ENCODE measurements at places on chromosomes 5 and 9. TPM values are rescaled to one million over a fixed set of nuclear protein-coding genes. Genes with fewer than 3 reads are reported as not detected.

Gene WDR70
- polyA plus RNA-seq = 53.3 TPM

Gene PRRX2
- polyA plus RNA-seq = 1.3 TPM

Gene STKLD1
- polyA plus RNA-seq = 5.4 TPM

Gene NR2F1-AS1
- polyA plus RNA-seq = 53.1 TPM

Gene OTP
- not detected for polyA plus RNA-seq

Gene PSAT1
- 74.3 TPM for polyA plus RNA-seq

Gene SLC1A1
- 18.7 TPM for polyA plus RNA-seq

Gene SOX30
- 0.33 TPM for polyA plus RNA-seq

GRCh38 chr5:72138943-72139521 is 31.8 kb downstream of the MAP1B start:
- DNase-seq = no peak

- DNase-seq = peak; percentile 64
Observed at GRCh38 chr9:130707225-130707976, 13.8 kb downstream of the EXOSC2 start.

DNA sequence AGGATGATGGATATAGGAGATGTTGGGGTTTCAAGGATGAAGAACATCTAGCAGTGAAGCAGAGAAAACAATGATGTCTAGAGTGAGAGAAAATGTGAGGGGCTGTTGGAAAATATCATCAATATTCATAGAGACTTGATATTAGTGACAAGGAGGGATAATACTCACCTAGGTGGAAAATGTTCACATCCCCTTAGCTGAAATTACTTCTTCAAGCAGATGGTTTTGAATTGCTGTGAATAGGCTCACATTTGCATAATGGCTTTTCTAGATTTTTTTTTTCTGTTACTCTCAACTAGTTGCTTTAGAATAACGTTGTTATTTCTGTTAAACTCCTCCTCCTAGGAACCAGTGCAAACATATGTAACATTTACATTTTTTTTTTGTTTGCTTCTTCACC is 61.6 kb upstream of the MAP1B start:
- DNase-seq = no peak

DNA sequence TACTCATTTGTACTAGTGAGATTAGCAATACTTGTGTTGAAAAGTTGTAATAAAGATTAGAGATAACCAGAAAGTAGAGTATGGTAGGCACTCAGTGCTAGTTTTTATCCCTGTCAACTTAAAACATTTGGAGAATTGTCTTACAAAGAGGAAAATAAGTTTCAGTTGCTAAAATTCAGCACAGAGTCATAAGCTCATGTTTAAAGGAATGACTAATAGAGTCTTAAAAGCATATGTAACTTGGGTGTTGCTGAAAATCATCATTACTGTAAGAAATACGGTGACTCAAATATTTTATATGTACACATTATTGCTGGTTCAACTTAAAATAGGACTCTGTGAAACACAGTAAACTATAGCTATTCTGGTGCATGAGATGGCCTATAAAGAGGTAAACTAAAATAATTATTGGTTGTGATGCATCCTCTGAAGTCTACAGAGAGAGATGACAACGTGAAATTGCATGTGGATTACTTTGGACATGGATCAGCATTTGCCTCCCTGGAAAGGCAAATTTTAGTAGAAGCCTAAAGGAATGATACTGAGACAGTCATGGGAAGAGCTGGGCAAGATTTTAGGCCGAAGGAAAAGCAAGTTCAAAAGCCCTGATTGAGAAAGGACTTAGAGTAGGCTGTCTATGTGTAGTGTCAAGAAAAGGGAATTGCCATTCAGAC is 34.6 kb downstream of the SGCD start:
- no peak for DNase-seq

DNA sequence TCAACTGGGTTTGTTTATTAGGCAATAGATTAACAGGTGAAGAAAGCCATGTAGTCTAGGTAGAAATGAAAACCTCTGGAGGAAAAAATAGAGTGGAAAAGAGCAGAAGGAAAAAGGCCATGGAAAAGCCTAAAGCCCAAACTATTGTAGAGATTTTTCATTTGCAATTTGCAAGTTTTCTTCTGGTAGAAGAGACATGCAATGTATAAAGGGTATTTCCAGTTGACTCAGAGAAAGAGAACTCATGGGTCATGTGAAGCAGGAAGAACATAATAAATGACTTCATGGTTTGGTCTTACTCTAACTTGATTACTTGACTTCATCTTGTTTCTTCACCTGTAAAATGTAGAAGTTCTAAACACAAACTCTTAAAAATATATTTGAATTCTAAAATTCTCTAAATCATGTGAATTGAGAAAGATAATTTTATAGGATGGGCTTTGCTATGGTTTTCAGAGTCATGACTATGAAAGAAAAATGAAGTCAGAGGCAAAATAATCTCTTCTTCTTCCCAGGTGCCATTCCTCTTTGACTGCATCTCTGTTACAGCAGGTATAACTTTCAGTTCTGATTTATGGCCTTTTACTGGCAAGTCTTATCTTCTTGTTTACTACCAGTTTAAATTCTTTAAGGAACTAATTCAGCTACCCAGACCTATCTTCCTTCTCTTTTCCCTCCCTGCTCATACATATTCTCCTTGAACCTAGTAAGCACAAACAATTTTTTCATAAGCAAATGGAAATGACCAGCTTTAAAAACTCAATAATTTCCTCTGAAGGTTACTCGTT is 47.7 kb upstream of the TMC1 start:
- DNase-seq = no peak

- no peak for DNase-seq
Observed at GRCh38 chr9:74521009-74521408, 23.9 kb downstream of the RORB start.

DNA sequence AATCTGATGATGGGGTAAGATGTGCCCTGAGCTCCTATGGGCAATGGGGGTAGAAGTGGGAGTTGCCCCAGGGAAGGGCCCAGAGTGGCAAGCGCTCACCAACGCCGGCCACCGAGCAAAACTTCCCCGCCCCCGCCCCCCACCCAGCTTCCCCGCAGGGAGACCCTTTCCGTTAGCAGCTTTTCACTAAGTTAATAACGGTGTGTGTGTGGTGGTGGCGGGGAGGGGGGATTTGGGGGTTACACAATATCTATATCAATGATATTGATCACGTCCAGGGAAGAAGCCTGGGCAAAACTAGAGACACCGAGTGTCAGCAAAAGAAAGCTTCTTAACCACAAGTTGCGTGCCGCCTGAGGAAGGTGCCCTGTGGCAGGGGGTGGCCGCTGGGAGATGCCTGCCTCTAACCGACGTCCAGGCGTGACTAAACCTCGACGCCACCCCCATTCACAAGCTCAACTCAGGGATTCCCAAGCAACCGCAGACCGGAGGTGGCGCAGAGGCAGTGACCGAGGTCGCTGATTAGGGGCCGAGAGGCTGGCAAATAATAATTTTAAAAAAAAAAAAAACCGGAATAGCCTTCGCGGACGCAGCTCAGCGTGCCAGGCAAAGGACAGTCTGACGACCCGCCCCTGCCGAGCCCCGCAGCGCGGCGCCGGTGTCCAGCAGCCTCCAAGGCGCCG is 222.6 kb downstream of the MEF2C start:
- no peak for DNase-seq

GRCh38 chr5:167582283-167582682 is 709.2 kb upstream of the WWC1 start:
- DNase-seq = no peak

DNA sequence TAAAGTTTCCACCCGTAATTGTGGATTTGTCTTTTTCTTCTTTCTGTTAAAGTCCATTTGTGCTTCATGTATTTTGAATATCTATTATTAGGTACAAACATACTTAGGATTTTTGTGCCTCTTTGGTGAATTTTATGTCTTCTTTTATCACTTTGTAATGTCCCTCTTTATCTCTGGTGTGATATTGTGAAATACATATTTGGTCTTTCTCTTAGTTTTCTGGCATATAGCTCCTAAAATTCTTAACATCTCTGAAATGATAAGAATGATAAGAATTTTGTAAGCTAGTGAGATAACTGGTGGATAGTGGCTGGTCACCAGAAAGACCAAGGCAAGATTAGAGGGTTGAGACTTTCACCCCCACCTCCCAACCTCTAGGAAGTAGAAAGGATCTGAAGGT is 111.1 kb downstream of the KCTD16 start:
- no peak for DNase-seq

GRCh38 chr5:39427229-39427628 is 2.4 kb upstream of the DAB2 start:
- DNase-seq = no peak

DNA sequence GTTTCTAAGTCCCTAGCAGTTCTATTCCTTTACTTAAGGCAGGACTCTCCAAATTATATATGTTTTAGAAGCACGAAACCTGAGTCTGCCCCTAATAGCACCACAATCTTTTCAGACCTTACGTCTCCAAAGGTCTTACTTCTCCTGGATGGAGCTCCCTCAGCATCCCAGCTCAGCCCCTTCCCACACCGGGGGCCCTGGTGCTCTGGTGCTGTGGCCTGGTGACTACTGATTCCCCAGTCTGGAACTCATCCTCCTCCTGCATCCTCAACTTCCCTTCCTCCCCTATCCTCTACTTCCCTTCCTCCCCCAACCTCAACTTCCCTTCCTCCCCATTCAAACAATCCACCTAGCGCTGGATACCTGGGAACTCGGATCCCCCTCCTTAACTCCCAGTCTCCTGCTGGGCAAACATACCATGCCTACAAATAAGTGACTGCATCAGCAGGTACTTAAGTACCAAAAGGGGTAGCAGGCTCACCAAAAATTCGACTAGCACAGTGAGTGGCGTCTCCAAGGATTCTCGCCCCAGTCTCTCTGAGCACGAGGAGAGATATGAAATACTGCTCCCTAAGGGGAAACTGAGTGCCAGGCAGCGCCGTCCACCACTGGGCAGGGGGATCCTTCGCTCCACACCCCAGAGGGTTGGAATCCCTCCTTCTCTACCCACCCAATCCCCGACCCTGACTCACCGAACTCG is 831 bp downstream of the IGFBPL1 start:
- DNase-seq = no peak

GRCh38 chr5:101991486-101991885 is 304.6 kb downstream of the SLCO4C1 start:
- no peak for DNase-seq

DNA sequence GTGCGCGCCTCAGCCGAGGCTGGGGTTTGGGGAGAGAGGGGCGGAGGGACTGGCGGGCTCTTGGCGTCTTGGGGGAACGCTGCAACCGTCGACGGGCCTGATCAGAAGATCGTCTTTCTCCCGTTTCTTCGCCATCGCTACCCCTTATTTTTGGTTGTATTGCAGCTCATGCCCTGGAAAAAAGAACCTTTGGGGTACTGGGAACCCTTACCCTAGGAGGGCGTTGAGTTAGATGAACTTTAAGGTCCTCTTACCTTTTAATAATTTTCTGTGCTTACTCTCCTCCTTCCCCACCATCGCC is 719 bp downstream of the PAIP2 start:
- no peak for DNase-seq

DNA sequence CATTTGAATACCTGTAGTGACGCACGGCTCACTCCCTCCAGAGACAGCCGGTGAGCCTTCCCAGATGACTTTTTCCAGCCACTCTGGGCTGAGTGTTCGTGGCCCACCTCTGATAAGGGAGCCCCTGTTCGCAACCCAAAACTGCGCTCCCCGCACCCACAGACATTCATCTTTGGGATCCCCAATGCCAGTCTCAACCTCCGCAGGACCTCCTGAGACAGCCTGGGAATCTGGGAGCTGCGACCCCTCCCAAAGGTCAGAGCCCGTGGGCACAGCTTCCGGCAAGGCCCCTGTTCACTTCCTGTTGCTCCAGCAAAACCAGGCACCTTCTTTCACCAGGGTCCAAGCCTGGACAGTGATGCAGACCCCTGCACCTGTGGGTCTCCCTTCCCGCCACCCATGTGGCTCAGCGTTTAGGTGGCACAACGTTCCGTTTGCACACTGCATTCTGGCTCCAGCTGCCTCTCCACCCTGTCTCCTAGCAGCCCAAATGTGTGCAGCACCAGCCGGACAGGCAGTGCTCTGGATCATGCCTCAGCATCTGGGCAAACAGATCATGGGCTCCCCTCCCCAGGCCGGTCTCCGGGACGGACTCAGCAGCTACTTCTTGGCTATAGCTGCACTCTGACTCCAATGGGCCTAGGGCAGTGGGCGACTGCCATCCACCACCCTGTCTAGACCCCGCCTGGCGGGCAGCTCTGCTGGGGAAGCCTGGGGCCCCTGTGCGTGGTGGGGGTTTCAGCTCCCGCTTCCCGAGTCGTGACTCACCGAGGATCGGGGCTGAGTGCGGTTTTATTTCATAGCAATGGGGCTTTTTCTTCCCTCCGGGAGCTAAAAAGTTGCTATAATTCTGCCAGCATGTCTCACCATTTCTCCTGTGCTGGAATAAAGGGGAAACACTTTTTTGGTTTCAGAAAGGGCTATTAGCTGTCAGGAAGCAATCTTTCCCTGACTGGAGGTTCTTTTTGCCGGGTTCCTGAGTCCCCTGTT is 156.0 kb downstream of the OLFM1 start:
- DNase-seq = no peak

GRCh38 chr5:175684931-175685330 is 27.1 kb downstream of the HRH2 start:
- DNase-seq = no peak

DNA sequence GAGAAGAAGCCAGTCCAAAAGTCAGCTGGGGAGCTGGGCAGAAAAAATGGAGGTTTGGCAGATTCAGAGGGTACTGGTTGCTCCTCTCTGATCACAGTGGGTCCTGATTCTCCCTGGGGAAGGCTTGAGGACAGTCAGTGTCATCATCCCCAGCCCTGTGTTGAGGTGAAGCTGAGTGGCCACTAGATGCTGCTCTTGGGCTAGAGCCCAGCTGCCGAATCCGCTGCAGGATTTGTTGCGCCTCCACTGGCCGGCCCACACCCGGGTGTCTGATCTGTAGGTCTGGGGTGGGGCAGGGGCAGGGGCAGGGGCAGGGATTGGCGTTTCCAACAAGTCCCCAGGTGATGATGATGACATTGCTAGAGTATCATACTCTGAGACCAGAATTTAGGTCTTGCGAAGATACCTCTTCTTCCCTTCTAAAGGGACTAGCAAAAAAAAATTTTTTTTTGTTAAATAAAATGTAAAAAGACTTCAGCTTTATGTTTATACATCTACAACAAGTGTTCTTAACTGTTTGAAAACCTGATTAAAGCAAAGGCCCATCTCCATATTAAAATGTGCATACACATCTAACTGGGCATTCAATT is 106.8 kb downstream of the PDE6A start:
- DNase-seq = no peak

DNA sequence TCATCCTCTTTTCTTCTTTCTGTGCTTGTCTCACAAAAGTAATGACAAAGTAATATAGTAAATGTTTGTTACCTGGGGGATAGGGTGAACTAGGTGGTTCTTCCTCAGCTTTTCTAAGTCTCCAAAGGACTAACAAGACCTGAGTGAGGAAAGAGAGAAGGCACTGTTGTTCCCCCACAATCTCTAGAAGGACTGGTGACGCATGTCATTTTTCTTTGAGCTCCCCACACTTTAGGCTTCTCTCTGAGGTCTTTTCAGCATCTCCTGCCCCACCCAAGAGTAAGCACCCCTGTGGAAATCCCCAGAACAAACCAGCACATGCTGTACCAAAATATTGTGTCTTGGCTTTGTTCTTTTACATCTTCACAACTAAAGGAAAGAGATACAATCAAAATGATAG is 2.4 kb upstream of the IL7R start:
- DNase-seq = no peak
